ENCODE measurements at places on chromosomes 5 and 9.

DNA sequence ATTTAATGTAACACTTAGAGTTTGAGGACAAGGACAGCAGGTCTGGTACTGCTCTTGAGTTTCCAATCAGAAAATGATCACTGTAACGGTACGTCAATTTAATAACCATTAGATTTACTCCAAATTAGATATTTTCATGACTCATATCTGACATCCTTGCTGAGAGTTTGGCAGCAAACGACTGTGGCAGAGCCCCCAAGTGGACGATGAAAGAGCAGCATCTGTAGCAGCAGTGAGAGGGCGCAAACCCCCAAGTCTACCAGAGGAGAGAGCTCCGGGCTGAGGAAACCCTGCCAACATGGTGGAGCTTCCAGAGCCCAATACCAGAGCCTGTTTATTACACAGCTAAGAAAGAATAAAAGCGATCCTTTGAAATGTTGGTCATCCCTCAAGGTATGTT, 73.2 kb upstream of the EPB41L4A start:
- DNase-seq, result peak; percentile 68

DNA sequence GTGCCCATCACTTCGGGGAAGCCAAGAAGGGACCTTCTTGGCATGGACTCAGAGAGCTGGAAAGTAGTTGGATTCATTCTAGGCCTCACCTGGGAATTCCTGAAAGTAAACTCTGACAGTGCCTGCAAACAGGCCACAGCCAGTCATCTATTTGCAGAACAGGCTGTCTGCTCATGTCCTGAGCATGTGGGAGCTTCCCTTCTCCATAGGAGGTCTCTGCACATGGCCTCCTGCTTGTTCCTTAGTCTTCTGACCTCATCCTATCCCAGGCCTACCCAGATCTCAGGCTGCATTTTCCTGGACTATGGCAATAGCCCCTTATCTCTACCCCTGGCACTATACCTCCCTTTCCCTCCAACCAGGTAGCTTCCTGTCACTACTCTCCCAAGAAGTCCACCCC, 67.2 kb upstream of the FSTL4 start:
- DNase-seq, result no peak

GRCh38 chr5:122112733-122113558, 16.4 kb upstream of the ZNF474 start:
- DNase-seq, result no peak

DNA sequence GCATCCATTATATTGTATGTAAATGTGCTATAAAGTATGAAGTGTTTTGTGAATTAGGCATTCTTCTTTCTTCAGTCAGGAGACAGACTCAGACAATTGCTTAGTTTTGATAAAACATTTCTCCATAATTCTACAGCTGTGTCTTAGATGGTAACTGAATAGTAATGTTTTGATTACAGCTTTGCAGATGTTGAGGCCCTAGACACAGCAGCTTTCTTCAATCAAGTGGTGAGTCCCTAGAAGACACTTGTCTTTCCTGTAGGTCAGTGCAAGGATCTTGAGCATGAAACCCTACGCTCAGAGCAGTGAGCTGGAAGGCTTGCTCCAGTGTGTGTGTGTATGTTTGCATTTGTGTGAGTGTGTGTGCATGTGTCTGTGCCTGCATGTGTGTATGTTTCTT, 46.8 kb upstream of the CD180 start:
- no peak for DNase-seq

DNA sequence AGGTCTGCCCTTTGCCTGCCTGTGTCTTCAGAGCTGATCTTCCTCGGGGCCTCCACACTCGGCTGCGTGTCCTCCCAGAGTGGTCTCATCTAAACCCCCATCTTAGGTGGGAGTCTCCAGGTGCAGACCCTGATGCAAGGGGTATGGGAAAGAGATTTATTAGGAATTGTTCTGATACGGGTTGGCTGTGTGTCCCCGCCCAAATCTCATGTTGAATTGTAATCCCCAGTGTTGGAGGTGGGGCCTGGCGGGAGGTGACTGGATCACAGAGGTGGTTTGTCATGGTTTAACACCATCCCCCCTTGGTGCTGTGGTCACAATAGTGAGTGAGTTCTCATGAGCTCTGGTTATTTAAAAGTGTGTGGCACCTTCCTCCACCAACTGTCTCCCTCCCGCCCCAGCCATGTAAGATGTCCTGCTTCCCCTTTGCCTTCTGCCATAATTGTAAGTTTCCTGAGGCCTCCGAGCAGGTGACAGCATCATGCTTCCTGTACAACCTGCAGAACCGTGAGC, 208.4 kb downstream of the AOPEP start:
- no peak for DNase-seq

DNA sequence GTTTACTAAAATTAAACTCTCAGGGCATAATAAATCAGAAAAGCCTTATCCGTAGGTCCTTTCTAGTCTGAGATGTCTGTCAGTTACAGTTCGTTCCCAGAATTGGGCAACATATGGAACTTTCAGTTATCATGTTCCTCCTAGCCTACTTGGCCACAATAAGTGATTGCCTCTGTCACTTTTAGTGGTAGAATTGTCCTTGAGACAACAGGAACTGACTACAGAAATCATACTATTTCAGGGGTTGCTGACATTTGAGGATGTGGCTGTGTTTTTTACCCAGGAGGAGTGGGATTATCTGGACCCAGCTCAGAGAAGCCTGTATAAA, 956 bp downstream of the ZNF189 start:
- DNase-seq, result peak; percentile 28

Measured in NB4 (cell line).